Stimulated activated CD8-positive, alpha-beta memory T cell treated with anti-CD3 and anti-CD28 coated beads, Interleukin-7, amount 100 ng/mL, for 1 hour (primary cell): ENCODE measurements at places on chromosomes 4 and X.

DNA sequence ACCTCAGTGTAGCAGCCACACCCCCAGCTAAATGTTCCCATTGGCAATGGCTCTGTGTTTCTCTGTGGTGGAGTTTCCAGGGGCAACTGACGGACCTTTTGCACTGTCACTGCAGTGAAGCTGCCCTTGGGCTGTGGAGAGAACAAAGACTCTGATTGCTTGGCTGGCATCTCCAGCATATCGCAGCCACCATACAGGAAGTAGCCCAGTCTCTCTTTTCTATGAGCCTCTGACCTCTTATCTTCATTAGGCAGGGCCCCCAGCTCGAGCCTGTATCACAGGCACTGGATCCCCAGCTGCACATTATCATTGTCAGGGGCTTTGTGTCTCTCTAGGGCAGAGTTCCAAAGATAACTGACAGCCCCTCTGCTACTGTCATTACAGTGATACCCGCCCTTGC is 483.5 kb downstream of the ARAP2 start:
- no peak for DNase-seq

DNA sequence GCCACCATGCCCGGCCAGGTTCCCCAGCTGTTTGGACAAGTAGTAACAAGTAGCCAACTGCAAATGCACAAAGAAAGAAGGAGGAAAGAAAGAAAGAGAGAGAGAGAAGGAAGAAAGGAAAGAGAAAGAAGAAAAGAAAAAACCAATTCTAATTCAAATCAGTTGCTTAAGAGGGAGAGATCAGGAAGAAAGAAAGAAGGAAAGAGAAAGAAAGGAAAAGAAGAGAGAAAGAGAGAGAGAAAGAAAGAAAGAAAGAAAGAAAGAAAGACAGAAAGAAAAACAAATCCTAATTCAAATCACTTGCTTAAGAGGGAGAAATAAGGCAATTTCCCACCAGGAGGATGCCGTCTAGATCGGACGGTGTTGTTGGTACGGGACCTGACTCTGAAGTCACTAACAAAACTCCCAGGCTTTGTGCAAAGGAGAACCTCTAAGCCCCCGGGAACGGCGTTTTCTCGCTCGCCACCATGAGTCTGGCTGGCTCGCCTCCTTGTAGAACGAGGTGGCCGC is 95.5 kb upstream of the PPP2R3B start:
- no peak for DNase-seq

GRCh38 chr4:180650273-180650672 is 1592.9 kb upstream of the TENM3 start:
- no peak for DNase-seq

GRCh38 chr4:59247032-59247431 is 1953.1 kb upstream of the ADGRL3 start:
- no peak for DNase-seq

DNA sequence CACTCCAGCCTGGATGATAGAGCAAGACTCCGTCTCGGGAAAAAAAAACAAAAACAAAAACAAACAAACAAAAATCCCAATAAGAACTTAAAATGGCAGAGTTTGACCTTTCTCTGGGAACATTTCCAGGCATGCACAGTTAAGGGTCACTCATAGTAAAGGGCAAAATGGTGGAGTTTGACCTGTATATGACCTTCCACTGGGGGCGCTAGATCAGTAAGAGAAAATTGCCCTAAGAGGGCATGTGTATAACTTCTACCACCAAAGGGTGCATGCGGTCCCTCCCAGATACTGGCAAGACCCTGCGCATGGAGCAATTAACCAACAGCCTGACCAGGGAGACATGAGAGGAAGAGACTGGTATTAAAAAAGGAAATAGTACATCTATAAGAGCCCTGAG is 177.2 kb downstream of the MOSPD2 start:
- DNase-seq = no peak

DNA sequence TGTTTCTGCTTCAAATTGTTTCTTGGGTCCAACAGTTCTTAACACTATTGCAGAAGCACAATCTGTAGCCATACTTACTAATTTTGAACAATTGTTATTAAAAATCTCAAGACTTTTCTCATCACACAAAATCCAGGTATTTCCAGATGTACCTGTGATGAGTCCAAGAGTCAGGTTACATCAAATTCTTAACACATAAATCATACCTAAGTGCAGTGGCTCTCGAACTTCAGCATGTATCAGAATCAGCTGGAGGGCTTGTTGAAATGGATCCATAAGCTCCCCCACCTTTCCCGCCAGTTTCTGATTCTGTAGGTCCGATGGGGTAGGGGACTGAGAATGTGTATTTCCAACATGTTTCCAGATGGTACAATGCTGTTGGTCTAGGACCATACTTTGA is 10.6 kb downstream of the FAM120C start:
- no peak for DNase-seq

DNA sequence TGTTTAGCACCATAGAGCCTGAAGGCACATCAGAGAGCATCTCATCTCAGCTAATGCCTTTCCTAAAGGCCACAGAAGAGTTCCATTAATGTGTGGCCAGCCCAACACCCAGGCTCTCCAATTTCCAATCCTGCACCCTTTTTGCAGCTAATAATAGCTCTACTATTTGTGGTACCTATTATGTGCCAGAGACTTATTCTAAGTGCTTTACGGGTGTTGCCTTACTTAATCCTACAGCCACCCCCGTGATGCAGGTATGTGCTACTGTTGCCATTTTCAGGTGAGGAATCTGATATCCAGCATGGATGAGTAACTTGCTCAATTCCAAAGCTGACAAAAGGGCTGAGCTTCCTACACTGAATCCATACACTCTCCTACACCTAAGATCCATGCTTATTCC is 217.6 kb upstream of the GALNT7 start:
- DNase-seq = no peak

DNA sequence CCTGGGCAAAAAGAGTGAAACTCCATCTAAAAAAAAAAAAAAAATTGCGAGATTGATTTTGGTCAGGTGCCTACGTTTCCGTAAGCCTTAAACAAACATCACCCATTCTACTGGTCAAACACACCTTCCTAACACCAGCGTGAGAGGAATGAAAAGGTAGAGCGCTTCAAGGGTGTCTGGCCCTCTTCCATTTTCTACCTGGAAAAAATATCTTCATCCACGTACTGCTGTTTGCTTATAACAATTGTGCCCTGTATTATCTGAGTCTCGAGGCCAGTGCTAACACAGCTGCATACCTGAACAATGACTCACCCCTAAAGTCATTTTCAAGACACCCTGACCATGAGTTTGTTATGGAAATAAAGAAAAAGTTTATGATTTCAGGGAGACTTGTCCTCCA is 13.9 kb downstream of the TMSB4X start:
- no peak for DNase-seq

DNA sequence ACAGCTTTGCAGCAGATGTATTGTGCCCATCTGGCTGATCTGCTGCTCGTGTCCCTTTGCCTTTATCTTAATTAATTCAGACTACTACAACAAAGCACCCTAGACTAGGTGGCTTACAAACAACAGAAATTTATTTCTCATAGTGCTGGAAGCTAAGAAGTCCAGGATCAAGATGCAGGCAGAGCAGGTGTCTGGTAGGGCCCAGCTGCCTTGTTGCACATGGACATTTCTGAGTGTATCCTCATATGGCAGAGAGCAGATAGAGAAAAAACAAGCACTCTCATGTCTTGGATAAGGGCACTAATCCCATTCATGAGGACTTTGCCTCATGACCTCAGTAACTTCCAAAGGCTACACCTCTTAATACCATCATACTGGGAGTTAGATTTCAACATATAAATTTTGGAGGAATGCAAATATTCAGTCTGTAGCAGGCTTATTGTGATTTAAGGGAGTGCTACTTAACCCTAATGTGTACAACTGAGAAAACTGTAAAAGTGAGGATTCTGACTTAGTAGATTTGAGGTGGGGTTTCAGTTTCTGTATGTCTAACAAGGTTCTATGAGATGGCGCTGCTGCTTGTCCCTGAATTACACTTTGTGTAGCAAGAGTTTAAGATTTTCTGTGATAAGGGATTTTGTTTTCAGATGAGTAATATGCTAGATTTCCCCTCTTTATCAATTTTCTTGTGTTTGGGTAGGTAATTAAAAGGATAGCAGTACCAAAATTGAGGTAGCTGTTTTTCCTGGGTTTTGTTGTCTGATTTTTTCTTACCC is 473.2 kb upstream of the TECRL start:
- DNase-seq = no peak
